Activated naive CD4-positive, alpha-beta T cell (primary cell): ENCODE measurements at places on chromosomes 12 and 14.

- no peak for DNase-seq
Measured at GRCh38 chr14:104239185-104239775, 100.9 kb downstream of the KIF26A start.

DNA sequence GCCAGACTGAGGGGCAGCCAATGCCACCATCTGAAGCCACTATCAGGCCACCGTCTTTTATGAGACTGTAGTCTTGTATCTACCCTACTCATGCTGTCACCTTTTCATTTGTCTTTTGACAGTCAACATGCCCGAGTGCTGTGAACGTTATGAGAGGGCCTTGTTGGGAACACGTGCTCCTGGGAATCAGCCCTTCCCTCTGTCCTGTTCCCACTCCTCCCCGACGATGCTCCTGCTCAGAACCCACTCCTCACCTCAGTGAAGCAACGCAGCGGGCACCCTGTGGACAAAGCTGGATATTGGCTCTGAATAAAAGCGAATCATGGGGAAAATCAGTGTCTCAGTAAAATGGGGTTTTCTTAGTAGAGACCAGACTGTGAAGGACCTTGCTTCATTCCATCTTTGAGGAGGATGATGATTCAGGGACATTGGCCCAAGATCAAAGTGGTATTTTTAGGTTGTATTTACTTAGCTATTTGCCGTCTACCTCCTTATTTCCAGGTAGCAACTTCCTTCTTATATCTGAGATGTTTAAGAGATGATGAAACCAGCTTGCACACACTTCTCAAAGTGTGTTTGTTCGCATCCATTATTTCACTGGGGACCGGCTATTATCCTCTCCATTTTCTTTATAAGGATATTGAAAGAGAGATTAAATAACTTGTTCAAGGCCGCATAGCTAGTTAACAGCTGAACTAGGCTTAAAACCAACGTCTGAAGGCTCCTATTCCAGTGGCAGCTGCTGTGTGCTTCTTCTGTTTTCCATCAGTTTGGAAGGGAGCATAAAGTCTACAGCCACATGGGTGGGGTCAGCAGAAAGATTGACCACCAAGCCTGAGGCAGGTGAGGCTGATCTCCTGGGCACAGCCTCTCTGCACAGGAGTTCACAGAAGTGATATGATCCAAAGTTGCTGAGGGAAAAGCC lies 43.9 kb upstream of the CTDSP2 start:
- DNase-seq: no peak

- DNase-seq: no peak
Measured at GRCh38 chr12:116389990-116390389, 112.5 kb upstream of the MED13L start.

DNA sequence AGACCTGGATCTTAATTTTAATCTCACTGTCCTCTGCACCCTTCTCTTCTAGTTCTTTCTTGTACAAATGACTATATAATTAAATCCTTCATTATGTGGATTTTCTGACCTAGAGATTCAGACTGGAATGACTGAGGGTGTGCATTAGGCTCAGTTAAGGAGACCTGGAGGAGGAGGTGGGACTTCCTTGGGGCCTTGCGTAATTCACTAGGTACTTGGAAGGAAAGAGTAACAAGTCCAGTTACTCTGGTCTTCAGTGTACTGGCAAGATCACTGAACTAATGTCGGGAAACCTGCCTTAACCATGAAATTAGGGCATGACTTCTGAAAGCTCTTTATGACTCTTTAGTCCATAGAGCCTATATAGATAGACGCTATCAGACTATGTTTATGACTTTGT lies 441.4 kb downstream of the EGLN3 start:
- no peak for DNase-seq

- no peak for DNase-seq
Measured at GRCh38 chr12:132190012-132190755, 45.9 kb downstream of the NOC4L start.

DNA sequence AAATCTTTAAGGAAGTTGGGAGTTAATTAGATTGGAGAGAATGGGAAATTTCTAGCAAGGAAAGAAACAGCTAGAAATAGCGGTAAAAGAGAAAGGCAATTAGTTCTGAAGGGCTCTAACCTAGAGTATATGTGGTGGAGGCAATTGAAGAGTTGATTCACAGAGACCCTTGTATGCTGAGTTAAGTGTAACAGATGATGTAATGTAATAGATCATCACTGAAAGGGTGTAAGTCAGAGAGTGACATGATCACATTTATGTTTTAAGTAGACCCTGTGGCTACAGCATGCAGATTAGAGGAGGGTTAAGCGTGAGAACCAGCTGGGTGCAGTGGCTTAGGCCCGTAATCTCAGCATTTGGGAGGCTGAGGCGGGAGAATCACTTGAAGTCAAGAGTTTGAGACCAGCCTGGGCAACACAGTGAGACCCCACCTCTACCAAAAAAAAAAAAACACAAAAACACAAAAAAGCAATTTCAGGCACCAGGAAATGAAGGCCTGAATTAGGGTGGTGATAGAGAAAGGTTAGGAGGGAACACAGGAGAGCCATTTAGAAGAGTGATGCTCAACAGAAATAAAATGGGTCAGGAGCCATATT lies 3.0 kb downstream of the RBP5 start:
- DNase-seq: no peak

GRCh38 chr14:73502017-73502619 lies 11.4 kb downstream of the RIOX1 start:
- no peak for DNase-seq

GRCh38 chr14:100348784-100349685 lies 25.9 kb downstream of the SLC25A47 start:
- no peak for DNase-seq

GRCh38 chr12:55997535-55997859 lies 421 bp downstream of the SUOX start:
- no peak for DNase-seq

DNA sequence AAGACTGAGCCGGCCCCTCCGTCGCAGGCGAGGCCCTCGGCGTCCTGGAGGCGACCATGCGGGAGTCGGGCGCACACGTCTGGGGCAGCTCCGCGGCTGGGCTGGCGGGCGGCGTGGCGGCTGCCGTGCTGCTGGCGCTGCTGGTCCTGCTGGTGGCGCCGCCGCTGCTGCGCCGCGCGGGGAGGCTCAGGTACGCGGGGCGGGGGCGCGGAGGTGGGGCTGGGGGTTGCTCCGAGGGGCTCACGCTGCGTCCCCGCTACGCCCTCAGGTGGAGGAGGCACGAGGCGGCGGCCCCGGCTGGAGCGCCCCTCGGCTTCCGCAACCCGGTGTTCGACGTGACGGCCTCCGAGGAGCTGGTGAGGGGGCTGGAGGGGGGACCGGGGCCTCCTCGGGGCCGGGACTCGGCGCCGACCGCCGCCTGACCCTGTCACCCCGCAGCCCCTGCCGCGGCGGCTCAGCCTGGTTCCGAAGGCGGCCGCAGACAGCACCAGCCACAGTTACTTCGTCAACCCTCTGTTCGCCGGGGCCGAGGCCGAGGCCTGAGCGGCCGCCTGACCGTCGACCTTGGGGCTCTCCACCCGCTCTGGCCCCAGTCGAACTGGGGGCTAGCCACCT lies 7.8 kb downstream of the AMN start:
- DNase-seq: no peak
